Tibial nerve (tissue), 4 donors: ENCODE measurements at places on chromosomes 3 and 15. TPM values are rescaled to one million over a fixed set of nuclear protein-coding genes. Genes with fewer than 3 reads are reported as not detected.
A peak's percentile ranks its signal among the peaks of the same experiment; 100 is the strongest.

- no peak overlapping the region for H3K4me3 ChIP-seq
- peak overlapping the region; percentile 4 for H3K27ac ChIP-seq
- no peaks in the 10 kb centered on the region for H3K27me3 ChIP-seq
Measured at GRCh38 chr3:45134758-45135521, 11.2 kb downstream of the CDCP1 start.

DNA sequence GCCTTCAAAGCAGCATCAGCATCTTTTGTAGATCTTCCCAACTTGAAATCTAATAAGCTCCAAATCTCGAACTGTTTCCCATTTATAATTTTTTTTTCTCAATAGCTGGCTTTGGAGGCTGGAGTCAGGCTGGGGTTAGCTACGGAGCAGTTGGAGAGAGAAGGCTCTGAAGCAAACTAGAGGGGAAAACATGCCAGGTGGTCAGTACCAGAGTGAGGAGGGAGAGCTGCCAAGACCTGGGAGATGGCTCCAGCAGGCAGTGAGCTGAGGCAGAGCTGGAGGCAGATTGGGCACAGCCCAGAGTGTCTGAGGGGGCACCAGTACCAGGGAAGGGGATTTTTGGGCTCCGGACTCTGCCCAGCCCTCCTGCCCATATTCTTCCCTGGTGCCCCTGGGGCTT is 311.2 kb downstream of the RPLP1 start:
- no peak overlapping the region for H3K4me3 ChIP-seq
- no peaks in the 10 kb centered on the region for H3K27me3 ChIP-seq
- H3K27ac ChIP-seq = no peak overlapping the region

GRCh38 chr3:188841906-188842305 is 329.9 kb upstream of the TPRG1 start:
- H3K27ac ChIP-seq = no peak overlapping the region
- H3K27me3 ChIP-seq = no peaks in the 10 kb centered on the region
- no peak for DNase-seq
- no peaks in the 10 kb centered on the region for H3K4me1 ChIP-seq
- H3K4me3 ChIP-seq = no peak overlapping the region

DNA sequence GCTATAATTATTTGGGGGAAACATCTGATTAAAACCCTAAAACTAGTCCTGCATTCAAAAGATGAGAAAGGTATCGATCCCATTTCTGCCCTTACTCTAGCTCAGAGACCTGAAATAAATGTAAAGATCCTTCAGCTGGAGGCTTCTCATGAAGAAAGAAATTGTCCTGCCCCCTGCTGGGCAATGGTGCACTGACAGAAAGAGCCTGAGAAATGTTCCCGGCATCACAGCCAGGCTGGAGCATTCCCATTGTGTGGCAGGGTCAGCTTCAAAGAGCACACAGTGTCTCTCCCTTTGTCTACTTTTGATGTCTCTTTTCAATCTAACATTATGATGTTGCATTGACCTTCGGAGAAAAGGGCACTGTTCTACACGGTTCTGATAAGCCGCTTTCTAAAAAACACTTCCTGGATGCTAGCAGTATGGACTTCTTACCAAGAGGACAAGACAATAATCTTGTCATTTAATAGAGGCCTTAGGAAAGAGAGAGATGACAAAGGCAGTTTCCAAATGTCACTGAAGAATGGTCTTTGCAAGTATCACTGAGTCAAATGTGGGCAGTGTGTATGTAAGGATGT is 287.5 kb downstream of the MAGI1 start:
- H3K27ac ChIP-seq = no peak overlapping the region
- no peaks in the 10 kb centered on the region for H3K27me3 ChIP-seq
- peak; percentile 17 for DNase-seq
- H3K4me1 ChIP-seq = no peaks in the 10 kb centered on the region
- H3K36me3 ChIP-seq = no peaks in the 10 kb centered on the region

BCHE gene
- total RNA-seq = 0.30 TPM

DNA sequence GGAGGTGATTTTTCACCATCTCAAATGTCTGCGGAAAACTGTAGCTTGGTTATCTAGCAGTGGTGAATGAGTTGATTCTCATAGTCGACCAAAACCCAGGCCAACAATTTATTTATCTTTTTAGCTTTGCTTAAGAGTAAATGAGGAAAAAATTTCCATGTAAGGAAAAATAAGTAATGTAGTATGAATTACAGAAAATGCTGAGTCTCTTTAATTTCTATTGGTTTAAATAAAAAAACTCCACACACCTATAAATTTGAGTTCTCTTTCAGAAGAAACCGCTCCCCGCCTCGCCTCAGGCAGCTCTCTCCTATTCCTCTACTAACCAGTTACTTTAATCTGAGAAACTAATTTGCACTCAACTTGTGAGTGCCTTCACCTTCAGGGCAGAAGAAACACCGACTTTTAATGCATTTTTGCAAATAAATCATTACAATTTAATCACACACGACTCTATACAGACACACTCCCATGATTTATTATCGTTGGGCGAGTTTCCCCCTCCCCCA is 540 bp upstream of the RSRC1 start:
- DNase-seq = no peak
- H3K27ac ChIP-seq = peak overlapping the region; percentile 27
- H3K4me1 ChIP-seq = peaks cover 10% of the 10 kb centered on the region
- H3K4me3 ChIP-seq = peak overlapping the region; percentile 83

AHSG gene
- total RNA-seq = not detected

DNA sequence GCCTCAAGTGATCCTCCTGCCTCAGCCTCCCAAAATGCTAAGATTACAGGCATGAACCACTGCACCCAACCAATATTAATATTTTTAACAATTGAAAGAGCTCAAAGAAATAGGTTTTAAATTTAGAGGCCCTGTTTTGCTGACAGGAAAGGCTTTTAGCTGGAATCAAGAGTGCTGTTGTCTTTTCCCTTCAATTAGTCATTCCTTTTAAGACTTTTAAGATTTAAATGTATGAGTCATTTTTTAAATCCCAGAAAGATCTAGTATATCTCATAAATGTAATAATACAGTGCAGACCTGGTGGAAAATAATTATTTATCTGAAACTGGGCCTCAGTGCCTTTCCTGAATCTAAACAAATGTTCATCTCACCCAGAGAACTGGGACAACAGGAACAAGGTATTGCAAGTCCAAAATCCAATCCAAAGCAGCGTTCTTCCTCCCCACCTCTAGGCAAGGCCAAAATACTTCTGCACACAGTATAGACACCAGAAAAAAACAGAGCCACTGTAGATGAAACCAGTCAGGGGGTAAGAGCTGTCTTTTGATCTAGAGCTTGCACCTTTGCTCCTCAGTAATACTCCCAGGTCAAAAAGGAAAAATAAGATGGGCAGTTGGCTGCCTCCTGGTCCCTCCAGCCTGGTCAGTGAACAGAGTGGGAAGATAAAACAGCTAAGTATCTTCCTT is 14.4 kb downstream of the AGTR1 start:
- H3K4me1 ChIP-seq = no peaks in the 10 kb centered on the region
- H3K27ac ChIP-seq = no peak overlapping the region
- H3K36me3 ChIP-seq = no peaks in the 10 kb centered on the region
- DNase-seq = no peak
- no peak overlapping the region for H3K4me3 ChIP-seq

C3orf49 gene
- total RNA-seq = not detected

DUOX1 gene
- total RNA-seq = 4.2 TPM

PLAAT1 gene
- total RNA-seq = 0.84 TPM

GRCh38 chr3:47440131-47440530 is 35.6 kb downstream of the SCAP start:
- no peak for DNase-seq
- H3K27me3 ChIP-seq = no peaks in the 10 kb centered on the region
- no peaks in the 10 kb centered on the region for H3K4me1 ChIP-seq
- no peak overlapping the region for H3K27ac ChIP-seq
- H3K4me3 ChIP-seq = no peak overlapping the region

IQCF5 gene
- total RNA-seq = not detected

DNA sequence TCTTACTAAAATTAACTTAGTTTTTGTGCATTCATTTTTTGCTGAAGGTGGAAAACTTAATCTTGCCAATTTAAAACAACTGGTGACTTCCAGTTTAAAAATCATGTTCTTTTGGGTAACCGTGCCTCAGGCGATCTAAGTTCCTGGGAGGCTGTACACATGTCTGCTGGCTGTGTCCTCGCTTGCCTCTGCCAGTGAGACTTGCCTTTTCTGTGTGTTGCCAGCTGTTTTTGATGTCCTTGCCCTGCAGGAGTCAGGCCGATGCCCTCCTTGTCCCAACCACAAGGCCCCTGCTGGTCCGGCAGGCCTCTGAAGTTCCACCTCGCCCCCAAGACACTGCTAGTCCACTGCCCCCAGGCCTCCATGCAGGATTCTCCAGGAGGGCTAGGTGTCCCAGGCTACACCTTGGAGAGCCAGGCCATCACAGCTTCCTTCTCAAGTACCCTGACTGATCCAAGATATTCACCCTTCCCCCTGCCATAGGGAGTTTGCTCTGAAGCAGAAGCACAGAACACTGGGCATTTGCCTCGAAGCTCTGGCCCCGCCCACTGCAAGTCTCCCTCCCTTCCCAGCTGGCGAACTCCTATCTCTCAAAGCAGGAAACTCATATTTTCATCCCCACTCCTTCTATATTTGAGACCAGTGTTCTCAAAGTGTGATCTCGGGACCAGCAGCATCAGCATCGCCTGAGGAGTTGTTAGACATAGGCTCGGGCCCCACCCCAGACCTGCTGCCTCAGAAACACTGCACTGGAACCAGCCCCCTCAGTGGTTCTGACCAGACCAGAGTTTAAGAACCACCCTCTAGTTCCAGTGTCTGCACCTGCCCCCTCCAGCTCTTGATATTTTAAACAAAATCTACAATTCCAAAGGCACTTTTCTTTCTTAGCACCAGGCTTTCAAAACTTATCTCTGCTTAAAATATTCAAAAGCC is 185.8 kb upstream of the UBE2E1 start:
- H3K27me3 ChIP-seq = no peaks in the 10 kb centered on the region
- no peak overlapping the region for H3K27ac ChIP-seq
- no peak overlapping the region for H3K4me3 ChIP-seq
- H3K4me1 ChIP-seq = no peaks in the 10 kb centered on the region

DNA sequence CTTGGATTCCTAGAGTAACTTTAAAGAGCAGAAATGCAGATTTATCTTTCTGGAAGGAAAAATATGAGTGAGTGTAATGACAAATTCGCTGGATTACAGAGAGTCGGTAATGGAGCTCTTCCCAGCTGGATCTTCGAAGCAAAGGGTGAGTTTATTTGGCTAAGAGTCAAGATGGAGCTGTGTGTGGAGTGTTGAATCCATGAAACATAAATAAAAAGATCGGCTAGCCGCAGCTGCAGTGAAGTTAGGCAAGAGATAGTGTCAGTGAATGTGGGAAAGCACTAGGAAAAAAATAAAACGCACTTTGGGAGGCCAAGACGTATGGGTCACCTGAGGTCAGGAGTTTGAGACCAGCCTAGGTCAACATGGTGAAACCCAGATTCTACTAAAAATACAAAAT is 10.3 kb downstream of the NAALADL2 start:
- no peak for DNase-seq
- H3K4me1 ChIP-seq = no peaks in the 10 kb centered on the region
- no peak overlapping the region for H3K4me3 ChIP-seq
- no peaks in the 10 kb centered on the region for H3K36me3 ChIP-seq
- no peaks in the 10 kb centered on the region for H3K27me3 ChIP-seq

GRCh38 chr3:42526616-42527367 is 24.3 kb downstream of the VIPR1 start:
- no peaks in the 10 kb centered on the region for H3K27me3 ChIP-seq
- no peak overlapping the region for H3K27ac ChIP-seq
- no peak overlapping the region for H3K4me3 ChIP-seq
- no peaks in the 10 kb centered on the region for H3K36me3 ChIP-seq
- H3K4me1 ChIP-seq = no peaks in the 10 kb centered on the region

CGGBP1 gene
- total RNA-seq = 70.6 TPM

IL20RB gene
- total RNA-seq = 16.8 TPM

GRCh38 chr15:65085207-65085753 is 8.7 kb downstream of the KBTBD13 start:
- no peaks in the 10 kb centered on the region for H3K4me1 ChIP-seq
- H3K27me3 ChIP-seq = no peaks in the 10 kb centered on the region
- no peak overlapping the region for H3K4me3 ChIP-seq
- H3K27ac ChIP-seq = no peak overlapping the region
- DNase-seq = no peak

- no peak overlapping the region for H3K4me3 ChIP-seq
- H3K36me3 ChIP-seq = no peaks in the 10 kb centered on the region
- no peak for DNase-seq
- no peaks in the 10 kb centered on the region for H3K4me1 ChIP-seq
- no peak overlapping the region for H3K27ac ChIP-seq
Measured at GRCh38 chr3:110343945-110344344, 727.7 kb upstream of the NECTIN3 start.

- H3K36me3 ChIP-seq = no peaks in the 10 kb centered on the region
- H3K4me3 ChIP-seq = no peak overlapping the region
- H3K27ac ChIP-seq = no peak overlapping the region
- H3K27me3 ChIP-seq = no peaks in the 10 kb centered on the region
Measured at GRCh38 chr15:25985165-25985564, 122.0 kb upstream of the ATP10A start.

DNA sequence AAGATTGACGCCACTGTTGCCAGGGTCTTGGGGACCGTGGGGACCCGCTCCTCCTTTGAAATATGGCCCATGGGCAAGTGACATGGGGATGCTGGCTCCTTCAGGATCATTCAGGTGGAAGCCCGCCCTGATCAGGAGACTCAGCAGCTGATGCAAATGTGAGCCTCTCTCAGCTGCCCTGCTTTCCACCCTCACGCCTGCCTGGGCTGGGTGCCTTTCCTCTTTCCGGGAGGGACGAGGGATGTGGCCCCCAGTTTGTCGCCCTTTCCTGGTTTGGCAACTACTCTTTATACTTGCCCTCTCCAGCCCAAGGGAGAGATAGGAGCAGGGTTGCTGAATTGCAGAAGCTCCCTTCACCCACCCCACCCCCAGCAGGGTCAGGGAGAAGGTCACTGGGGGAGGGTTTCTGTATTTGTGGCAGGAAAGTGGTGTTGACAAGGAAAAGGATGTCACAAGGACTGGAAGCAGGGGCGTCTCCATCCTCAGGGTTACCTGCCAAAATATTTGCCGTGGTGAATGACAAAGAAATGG is 21.8 kb downstream of the DNASE1L3 start:
- H3K36me3 ChIP-seq = no peaks in the 10 kb centered on the region
- no peak overlapping the region for H3K27ac ChIP-seq
- no peak overlapping the region for H3K4me3 ChIP-seq
- H3K4me1 ChIP-seq = peaks cover 5% of the 10 kb centered on the region

FGF12 gene
- total RNA-seq = 0.42 TPM

BMF gene
- 2.7 TPM for total RNA-seq

DNA sequence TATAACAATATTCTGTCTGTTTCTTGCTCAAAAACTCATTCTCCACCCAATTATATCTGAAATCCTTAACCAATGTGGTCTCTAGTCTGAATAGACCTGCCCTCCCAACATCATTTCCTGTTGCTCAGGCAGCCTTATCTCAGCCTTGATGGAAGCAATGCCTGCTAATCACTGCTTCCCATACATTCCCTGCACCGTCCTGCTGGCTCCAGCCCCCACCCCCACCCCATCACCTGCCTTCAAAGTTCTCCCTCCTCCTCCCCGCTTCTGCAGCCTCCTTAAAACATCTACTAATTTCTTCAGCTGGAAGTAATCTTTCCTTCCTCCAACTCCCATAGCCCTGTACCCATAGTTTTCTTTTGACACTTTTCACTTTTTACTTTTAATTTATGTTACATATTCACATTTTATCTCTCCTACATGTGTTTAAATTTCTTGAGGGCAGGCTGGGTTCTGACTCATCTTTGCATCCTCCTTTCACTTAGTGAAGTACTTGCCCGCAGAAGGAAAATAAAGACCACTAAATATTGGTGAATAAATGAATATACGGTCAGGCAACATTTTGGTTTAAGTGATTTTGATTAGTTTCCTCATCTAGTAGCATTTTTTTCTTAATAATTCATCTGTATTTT is 98.2 kb downstream of the MEIS2 start:
- no peak overlapping the region for H3K27ac ChIP-seq
- H3K27me3 ChIP-seq = no peaks in the 10 kb centered on the region
- H3K36me3 ChIP-seq = no peaks in the 10 kb centered on the region
- H3K4me3 ChIP-seq = no peak overlapping the region
